ENCODE measurements at places on chromosomes 7 and 10.

DNA sequence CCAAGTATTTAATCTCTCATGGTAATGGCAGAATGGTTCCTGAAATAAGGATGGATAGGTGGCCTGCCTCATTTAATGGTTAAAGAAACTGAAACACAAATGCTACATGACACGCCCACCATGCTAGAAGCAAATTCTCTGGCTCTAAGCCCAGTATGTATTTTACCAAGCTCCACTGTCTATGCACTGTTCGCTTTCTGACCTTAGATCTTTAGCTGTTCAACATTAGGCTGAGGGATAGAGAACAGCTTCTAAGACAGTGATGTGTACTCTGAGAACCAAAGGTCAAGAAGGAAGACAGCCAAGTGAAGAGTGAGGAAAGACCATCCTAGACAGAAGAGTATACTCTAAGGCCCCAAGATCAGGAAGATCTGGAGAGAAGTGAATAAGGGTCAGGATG, 26.6 kb downstream of the FAM3C start:
- no peak for DNase-seq

DNA sequence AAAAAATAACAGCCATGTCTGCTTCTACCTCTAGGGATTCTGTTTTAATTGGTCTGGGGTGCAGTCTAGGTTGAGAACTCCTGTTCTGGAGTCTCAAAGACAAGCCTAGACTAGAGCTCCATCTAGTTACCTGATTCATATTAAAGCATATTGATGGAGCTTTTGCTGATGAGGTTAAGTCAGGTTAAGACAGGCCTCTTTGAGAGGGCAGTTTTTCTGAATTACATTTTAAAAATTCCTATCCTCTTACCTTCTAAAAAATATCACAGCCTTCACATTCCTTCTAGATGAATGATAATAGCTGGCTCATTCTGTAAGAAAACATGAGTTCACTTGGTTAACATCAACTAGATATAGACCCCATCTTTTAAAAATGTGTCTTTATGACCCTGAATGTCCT, 28.9 kb downstream of the MGAM start:
- no peak for DNase-seq

GRCh38 chr10:71247804-71248203, 35.4 kb downstream of the UNC5B start:
- DNase-seq: no peak

DNA sequence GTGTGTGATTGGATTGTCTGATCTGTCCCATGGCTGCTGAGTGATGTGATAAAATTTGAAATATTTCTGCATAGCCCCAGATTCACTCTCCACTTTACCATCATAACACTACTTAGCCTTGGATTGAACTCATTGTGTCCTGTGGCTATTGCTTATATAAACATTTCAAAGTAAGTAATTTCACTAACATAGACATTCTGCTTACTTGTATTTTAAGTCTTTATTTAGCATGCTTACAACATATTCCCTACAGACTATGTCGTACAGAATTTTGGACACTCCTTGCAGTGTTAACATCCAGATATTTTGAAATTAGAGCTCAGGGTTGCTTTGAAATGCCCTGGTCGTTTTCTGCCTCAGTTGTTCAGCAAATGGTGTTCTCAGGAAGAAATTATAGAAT, 117.6 kb downstream of the LRRC4 start:
- DNase-seq: no peak

- no peak for DNase-seq
Measured at GRCh38 chr10:20034732-20035131, 218.5 kb downstream of the PLXDC2 start.

DNA sequence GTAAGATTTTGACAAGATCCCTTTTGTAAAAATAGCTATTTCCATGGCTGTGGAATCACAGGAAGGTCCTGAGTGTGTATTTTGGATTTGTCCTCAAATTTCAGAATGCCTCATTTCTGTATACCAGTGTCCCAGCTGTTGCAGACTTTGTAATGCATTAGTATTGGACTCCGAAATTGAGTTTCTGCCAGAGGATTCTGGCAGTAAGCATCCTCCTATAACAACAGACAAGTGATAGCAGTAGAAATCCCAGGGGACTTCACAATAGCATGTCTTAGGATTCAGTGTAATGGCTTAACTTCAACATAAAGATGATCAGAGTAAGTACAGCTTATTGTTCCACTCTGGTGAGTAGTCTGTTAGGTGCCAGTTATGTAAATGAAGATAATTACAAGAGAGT, 104.6 kb downstream of the FOXP2 start:
- no peak for DNase-seq

Measured in T-helper 22 cell (primary cell).